Renal cortical epithelial cell (primary cell): ENCODE measurements at places on chromosomes 12 and 14.

DNA sequence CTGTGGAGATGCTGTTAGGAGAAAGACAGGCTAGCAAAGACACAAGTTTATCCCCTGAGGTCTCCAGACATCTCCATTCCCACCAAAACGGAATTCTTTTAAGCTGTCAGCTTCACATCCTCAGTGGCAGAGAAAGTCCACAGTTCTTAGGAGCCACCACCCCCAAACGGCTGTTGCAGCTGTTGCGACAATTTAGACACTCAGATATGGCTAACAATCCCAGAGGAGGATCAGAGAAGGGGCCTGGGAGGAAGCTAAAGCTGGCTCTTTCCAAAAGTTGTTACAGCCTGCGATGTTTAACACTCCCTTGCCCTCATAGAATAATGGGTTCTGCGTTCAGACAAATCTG is 1.9 kb upstream of the ATP5MC2 start:
- DNase-seq: no peak

DNA sequence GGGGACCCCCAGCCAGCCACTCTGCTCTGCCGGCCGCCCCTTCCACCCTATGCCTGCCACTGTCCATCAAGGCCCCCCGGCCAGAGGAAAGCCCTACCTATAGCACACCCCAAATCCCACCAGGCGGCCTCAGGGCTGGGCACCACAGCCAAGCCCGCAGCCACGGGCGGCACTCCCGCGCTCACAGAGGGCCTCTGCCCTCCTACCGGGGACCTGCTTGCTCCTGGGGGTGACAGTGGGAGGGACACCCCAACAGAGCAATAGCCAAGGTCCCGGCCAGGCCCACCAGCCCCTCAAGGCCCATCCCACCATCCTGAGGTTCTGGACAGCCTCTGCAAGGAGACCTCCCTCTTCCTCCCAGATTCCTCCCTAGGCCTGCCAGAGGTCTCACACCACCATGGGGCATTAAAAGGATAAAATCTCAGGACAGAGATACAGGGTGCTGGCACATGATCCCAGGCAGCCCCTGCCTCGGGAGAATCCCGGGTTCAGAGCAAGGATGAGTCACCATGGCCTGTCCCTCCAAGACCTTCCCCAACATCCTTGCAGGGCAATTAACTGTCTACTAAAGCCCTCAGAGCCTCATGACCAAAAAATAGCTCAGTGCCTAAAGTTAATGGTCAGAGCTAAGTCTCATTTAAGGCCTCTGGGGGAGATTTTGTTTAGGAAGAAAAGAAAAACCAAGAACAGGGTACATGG is 17.1 kb downstream of the CCDC85C start:
- no peak for DNase-seq

DNA sequence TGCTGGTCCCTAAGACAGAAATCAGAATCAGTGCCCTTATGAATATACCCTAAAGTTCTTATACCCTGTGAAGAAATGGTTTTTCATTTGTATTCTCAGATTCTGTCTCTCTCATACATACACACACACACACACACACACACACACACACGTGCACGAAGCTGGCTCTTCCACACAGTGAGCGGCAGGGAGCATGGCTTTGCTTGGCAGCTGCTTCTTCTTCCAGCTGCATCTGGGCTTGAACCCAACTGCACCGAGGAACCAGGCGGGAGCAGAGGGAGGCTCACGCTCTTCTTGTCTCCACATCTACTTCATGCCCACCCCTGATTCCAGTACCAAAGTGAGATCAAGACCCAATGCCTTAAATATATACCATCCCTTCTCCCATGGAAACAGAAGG is 19.4 kb downstream of the GRIN2B start:
- no peak for DNase-seq

DNA sequence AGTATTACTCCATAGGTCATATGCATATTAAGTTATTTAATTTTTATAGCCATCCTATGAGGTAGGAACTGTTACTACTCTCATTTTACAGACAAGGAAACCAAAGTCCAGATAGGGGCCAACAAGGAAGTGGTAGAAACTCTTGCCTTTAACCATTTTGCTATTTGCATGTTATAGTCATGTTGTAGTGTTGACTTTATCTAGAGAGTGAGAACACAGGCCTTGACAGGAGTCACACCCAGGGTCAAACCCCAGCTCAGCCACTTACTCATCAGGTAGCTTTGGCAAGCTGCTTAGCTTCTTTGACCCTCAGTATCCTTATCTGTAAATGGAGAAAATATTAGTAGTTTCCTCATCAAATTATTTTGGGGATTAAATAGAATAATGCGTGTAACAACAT is 156.2 kb downstream of the CAND1 start:
- DNase-seq: peak; percentile 57

DNA sequence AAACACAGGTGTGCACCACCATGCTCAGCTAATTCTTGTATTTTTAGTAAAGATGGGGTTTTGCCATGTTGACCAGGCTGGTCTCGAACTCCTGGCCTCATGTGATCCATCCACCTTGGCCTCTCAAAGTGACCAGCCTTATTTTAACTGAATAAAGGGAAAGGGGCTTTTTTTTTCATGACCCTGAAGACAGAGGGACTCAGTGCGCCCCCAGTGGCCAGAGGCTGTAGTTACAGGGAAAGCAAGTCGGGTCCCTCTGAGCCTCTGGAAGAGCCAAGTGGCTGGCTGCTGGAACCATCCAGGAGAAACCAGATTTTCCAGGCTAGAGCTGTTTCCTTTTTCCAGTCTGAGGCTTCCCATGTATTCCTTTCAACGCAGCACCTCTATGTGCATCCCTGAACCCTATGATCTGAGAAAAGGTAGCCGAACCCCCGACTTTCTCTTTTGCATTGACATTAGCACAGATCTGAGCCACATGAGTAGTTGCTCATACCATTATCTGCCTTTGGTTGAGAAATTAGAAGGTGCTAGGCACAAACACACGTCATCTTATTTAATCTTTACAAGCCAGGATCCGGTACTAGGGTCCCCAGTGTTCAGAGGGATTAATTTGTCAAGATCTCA is 342.7 kb downstream of the CACNA1C start:
- DNase-seq: peak; percentile 12

DNA sequence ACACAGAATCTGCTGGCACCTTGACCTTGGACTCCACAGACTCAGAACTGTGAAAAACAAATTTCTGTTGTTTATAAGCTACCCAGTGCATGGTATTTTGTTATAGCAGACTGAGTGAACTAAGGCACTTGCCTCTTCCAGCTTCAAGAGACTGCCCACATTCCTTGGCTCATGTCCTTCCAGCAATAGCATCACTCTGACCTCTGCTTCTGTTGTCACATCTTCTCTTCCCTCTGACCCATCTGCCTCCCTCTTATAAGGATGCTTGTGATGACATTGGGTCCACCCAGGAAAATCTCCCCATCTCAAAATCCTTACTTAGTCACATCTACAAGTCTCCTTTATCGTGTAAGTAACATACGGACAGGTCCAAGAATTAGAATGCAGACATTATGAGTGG is 200.4 kb downstream of the PIK3C2G start:
- DNase-seq: no peak

DNA sequence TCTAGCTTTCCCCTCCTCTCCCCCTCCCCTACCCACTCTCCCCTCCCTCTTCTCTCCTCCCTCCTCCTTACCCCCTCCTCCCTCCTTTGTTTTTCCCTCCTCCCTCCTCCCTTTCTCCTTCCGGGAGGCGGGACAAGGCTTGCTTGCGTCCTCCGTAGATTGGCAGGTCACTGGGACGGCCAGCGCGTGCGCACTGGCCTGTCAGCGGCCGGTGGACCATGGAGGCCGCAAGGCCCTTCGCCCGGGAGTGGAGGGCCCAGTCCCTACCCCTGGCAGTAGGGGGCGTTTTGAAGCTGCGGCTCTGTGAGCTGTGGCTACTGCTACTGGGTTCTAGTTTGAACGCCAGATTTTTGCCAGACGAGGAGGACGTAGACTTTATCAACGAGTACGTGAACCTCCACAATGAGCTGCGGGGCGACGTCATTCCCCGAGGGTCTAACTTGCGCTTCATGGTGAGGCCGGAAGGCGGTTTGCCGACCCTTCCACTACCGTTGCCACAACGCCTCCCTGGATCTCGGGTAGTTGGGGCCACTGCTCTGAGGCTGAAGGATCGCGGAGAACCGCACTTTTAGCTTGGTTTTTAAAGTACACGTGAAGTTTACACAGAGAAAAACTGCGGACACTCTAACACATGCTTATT is at the start of gene GLIPR1L2:
GLIPR1L2 (plus strand) TSS at position 191 of the 640 bp plus-strand sequence; CDS start at position 219, 28 bp downstream.
- peak; percentile 95 for DNase-seq

GRCh38 chr12:30896461-30896860 is 30.1 kb upstream of the TSPAN11 start:
- DNase-seq: peak; percentile 45

- DNase-seq: no peak
Observed at GRCh38 chr14:53110096-53110495, 43.0 kb downstream of the DDHD1 start.

- no peak for DNase-seq
Observed at GRCh38 chr12:89674326-89674942, 34.2 kb downstream of the ATP2B1 start.

DNA sequence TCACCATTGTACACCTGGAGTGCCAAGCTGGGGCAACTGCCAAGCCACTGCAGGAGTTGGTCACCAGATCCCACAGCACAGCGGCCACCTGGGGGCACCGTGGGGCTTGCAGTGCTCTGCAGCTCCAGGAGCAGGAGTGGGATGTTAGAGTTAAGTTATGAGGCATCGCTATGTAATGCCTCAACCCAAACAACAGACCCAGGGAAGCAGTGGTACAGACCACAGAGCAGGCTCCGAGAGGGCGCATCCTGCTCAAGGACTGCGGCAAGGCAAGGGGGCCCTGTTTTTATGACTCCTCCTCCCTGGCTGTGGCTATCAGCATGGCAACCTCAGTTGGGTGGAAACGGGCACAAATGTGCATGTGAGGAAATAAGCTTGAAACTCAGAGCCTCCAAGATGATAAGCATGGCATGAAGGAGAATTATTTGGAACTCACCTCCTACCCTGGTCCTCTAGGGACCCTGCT is 63.1 kb downstream of the ARL6IP4 start:
- peak; percentile 91 for DNase-seq
